ENCODE measurements at places on chromosomes 13 and 19.
A peak's percentile ranks its signal among the peaks of the same experiment; 100 is the strongest.

DNA sequence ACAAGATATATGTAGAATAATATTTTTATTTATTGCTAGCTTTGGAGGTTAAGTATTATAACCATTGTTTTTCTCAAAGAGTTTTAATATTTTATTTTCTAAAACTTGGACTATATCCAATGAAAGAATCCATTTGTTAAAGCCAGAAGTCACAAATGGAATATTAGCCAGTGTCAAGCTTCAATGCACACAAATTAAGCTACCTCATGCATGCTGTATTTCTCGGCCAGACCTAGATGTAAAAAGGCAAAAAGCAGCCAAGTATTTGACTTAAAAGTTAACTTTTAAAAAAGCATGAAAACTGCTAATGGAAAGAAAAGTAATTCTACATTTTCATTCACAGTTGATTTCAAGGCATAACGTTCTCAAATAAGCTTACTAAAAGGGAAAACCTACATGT, 160.0 kb upstream of the ATXN8OS start:
- DNase-seq = no peak

- DNase-seq = no peak
Observed at GRCh38 chr13:71663431-71663830, 203.6 kb downstream of the DACH1 start.

GRCh38 chr13:109671919-109672318, 114.5 kb downstream of the IRS2 start:
- DNase-seq = no peak

GRCh38 chr19:1824252-1824622, 12.2 kb upstream of the ATP8B3 start:
- no peak for DNase-seq

GRCh38 chr19:30649934-30650614, 277.9 kb downstream of the ZNF536 start:
- DNase-seq = peak; percentile 62

- no peak for DNase-seq
Observed at GRCh38 chr13:84566780-84567179, 684.5 kb upstream of the SLITRK1 start.

DNA sequence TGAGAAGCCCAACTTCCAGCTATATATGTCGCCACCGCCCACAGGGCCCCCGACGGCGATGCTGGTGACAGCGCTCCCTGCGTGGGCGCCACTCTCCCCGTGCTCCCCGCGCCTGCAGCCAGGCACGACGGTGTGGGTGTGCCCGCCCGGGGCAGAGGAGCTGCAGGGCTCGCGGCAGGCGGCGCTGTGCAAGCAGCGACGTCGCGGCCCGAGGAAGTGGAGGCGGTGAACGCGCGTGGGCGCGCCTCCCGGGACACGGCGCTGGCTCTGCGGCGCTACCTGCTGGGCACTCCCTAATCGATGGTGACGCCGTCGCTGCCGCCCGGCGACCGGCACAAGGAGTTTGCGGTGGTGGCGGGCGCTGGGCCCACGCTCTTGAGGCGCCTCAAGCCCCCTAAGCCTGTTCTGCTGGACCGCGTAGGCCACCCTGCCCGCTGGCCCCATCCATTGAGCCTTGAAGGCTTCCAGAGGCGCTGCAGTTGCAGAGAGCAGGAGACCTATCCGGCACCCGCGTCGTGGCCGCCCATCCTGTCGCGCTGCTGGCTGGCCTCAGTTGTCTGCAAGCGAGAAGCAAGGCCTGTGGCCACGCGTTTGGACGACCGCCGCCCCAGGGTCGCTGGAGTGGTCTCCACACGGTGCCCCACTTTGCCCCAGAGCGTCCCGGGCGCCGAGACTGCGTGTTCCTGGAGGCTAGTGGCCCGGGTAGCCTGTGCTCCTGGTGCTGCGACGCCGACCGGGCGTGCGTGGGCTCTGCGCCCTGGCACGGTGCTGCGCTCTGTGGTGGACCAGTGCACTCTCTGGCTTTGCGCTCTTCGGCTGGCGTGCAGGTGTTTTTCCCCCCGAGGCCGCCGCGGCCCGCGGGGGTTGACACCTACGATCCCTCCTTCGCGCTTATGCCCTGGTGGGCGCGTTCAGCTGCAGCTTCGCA, 23.1 kb downstream of the LRFN3 start:
- DNase-seq = no peak

All from type B pancreatic cell (in vitro differentiated cells).